Kidney (tissue), 22 donors: ENCODE measurements at places on chromosomes 3 and 15.

GRCh38 chr15:23897531-23897930, 210.4 kb upstream of the NDN start:
- DNase-seq: peak; percentile 17

- no peak for DNase-seq
Measured at GRCh38 chr15:86663304-86663703, 583.6 kb downstream of the AGBL1 start.

- DNase-seq: no peak
Measured at GRCh38 chr3:123336441-123336851, 112.4 kb downstream of the ADCY5 start.

DNA sequence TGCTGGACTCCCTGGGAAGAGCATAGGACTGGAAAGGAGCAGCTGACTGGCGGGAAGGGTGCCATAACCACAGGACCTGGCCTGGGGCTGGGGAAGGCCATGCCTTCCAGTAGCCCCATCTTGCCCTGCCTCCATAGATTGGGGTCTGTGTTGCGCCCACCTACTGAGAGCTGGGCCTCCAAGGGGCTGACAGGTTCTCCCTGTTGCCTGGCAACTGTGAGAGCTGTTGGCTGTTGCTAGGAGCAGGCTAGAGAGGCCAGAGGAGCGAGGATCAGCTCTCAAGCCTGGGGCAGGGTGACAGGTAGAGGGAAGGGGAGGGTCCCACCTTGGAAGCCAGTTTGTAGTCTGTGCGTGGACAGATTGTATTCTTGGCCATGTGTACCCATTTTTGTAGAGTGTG, 2.8 kb upstream of the GNAI2 start:
- peak; percentile 52 for DNase-seq

- DNase-seq: no peak
Measured at GRCh38 chr15:92801774-92802464, 98.2 kb upstream of the CHD2 start.

- no peak for DNase-seq
Measured at GRCh38 chr15:70494852-70495571, 268.3 kb downstream of the UACA start.

GRCh38 chr15:77748078-77749064, 115.7 kb upstream of the LINGO1 start:
- no peak for DNase-seq

GRCh38 chr15:41629883-41630282, 30.3 kb upstream of the MGA start:
- no peak for DNase-seq

DNA sequence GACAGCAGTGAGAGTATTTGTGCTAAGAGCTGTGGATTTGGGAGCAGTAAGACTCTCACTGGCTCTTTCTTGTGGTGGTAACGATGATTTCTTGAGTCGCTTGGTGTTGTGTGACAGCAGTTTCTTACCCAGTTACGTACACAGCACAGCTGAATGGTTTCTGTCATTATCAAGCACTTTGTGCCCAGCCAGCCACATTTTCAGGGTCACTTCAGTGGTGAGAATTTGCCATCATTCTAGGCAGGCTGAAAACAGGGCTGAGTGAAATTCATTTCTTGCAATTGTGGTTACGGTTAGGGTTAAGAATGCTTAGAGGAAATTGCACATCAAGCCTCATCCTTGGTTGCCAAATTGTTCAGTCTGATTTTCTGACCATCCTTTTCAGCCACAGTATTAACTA, 130.1 kb downstream of the RYR3 start:
- DNase-seq: no peak

GRCh38 chr3:182261041-182261440, 532.3 kb upstream of the ATP11B start:
- DNase-seq: peak; percentile 74
